Stimulated activated CD8-positive, alpha-beta memory T cell treated with anti-CD3 and anti-CD28 coated beads, Interleukin-7, amount 100 ng/mL, for 1 hour (primary cell): ENCODE measurements at places on chromosomes 4 and X.

DNA sequence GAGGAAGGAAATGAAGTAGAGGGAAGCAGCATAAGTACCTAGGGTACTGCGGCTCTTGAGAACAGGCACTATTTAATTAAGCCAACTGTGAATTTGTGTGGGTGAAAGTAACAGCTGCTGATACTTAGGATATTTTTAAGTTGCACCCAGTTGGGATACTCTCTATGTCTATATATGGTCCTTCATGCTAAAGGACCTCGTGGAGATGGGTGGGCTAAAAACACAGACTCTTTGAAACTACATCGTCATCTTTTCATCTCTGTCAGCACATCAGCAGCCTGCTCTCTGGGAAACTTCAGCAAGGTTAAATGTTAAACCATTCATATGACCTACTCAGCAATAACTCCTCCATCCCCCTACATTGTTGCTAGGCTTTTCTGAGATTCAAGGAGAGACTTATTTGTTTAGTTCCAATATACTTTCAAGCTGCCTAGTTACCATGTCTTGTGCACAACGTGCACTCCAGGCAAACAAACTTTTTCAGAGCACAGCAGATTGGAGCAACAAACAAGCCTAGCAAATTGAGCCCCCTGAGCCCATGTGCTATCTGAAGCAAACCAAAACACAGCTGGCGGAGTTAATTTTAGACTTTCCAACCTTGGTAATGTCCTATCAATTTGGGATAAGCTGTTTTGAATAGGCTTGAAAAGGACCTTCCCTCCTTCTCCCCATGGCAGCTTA lies 6.2 kb upstream of the MOB1B start:
- DNase-seq: no peak

DNA sequence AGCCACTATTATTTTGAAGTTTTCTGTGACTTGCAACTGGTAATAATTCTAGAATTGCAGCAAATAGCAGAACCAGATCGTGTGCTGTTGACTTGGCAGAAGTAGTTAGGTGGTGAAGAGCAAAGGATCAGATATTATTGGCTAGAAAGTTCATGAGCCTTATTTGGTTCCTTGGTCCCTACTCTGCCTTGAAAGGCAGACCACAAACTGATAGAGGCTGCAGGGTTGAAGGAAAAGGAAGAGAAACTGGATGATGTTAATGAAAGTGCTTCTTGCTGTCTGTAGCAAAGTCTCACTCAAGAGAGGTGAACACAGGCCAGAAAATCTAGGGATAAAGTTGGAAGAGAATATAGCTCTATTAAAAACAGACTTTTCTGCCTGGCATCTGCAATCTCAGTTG lies 41.2 kb upstream of the RNF150 start:
- DNase-seq: no peak

DNA sequence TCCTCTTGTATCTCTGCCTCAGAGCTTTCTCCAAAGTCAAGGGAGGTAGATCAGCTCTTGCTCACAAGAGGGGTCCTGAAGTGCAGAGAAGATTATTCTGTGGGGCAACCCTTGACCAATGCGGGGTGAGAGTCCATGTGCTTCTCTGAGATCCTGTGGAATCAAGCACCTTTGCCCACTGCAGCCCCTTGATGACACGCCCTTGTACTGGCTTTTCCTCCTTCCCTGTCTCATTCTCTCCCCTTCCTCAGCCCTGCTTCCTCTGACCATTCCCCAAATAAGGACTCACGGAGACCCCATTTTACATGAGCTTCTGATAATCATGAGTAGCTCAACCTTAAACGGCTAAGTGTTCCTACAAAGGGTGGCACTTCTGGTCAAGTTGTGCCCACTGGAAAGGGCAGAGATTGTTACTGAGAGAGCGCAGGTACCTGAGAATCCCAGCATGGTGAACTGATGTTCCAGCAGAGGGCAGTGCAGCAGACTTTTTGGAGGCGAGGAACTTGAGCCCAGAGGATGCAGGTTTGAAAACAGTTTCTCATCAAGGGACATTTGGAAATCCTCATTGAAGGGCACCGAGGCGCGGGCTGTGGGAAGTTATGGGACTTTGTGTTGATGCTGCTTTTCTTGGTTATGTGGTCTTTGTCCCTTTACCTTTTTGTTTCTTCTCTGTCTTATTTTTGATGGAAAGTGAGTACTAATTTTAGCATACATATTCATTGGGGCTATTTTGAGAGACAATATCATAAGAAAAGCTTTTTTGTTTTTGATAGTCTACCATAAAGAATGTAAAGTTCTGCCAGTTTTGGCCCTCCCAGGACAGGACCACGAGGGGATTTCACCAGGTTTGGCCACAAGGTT lies 201.3 kb downstream of the RBM46 start:
- no peak for DNase-seq

DNA sequence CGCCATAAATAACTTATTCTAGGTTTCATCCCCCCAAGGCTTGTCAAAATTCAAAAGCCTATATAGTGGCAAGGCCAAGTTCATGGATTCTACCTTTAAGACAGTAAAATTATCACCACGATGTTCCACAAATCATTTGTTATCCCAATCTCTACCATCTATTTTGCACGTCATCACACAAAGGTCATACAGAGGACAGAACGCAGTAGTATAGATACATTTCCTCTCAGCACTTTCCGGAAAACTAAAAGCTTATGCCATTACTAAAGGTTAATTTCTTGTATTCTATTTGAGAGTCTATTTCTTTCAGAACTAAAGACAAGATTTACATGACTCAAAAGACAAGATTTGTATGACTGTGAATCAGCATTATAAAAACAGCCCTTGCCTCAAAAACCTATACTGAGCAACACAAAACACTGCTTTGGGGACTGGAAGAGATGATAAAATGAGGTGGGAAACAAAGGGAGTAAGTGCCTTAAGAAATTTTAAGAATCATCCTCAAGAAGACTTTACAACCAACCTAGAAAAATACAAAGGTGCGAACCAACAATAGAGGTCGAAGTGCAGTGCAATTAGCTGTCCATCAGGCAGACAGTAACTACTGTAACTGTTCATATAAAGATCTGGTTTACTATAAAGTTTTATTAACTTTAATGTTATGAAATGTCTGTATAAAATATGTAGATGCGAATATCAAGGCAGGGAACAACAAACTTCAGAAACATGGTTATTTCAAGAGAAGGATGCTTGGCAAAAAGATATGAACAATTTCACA lies 7.6 kb downstream of the UBE2D3 start:
- DNase-seq: no peak

GRCh38 chrX:101263766-101264165 lies 27.4 kb downstream of the TAF7L start:
- DNase-seq: no peak

GRCh38 chr4:13032936-13033335 lies 451.2 kb downstream of the RAB28 start:
- DNase-seq: no peak

DNA sequence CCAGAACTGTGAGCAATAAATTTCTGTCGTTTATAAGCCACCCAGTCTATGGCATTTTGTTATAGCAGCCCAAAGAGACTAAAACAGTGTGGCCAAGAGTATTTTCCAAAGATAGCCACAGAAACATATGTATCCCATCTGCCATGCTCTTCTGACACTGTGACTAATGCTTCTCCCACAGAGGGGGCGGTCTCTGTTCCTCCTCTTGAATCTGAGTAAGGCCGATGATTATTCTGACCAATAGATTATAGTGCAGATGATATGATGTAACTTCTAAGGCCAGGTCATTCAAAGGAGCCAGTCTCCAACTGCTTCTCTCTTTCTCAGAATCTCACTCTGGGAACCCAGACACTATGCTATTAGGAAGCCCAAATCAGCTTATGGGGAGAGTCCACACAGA lies 570.7 kb downstream of the BCOR start:
- no peak for DNase-seq

GRCh38 chrX:14673764-14674163 lies 144.4 kb downstream of the GLRA2 start:
- no peak for DNase-seq

GRCh38 chrX:133495464-133496391 lies 80.4 kb upstream of the GPC4 start:
- no peak for DNase-seq

DNA sequence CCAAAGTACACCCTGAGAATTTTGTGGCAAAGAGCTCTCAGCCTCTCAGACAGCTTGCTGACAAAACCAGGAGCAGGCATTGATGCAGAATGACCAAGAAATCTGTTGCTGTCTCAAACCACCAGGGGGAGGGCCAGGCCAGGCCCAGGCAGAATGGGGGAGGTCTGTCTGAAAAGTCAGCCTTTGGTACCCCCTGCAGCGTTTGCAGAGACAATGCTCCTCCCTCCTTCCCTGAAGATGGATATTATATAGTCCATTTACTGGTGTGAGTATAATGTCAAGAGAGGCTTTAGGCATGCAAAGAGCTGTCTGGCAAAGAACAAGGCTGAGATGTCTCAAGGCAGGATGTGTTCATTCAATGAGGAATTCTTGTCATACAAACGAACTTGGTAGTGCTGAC lies 52.9 kb upstream of the TRPC5OS start:
- DNase-seq: no peak

- DNase-seq: no peak
These were observed 343.6 kb downstream of the ARHGAP10 start for GRCh38 chr4:148075438-148075837.

GRCh38 chr4:174201871-174202270 lies 81.6 kb downstream of the FBXO8 start:
- DNase-seq: no peak
